ENCODE measurements at places on chromosomes 7 and 10. TPM values are rescaled to one million over a fixed set of nuclear protein-coding genes. Genes with fewer than 3 reads are reported as not detected.

Gene RHOBTB1
- 22.6 TPM for total RNA-seq

Gene FOXI2
- total RNA-seq: not detected

Gene MEOX2
- 43.3 TPM for total RNA-seq

Gene HOXA3
- total RNA-seq: under 0.01 TPM

Gene NHLRC2
- total RNA-seq: 11.5 TPM

Gene RBP3
- total RNA-seq: not detected

Gene IL2RA
- not detected for total RNA-seq

Measured in regular cardiac myocyte (primary cell).